ENCODE measurements at places on chromosomes 2 and 18. TPM values are rescaled to one million over a fixed set of nuclear protein-coding genes. Genes with fewer than 3 reads are reported as not detected.

DNA sequence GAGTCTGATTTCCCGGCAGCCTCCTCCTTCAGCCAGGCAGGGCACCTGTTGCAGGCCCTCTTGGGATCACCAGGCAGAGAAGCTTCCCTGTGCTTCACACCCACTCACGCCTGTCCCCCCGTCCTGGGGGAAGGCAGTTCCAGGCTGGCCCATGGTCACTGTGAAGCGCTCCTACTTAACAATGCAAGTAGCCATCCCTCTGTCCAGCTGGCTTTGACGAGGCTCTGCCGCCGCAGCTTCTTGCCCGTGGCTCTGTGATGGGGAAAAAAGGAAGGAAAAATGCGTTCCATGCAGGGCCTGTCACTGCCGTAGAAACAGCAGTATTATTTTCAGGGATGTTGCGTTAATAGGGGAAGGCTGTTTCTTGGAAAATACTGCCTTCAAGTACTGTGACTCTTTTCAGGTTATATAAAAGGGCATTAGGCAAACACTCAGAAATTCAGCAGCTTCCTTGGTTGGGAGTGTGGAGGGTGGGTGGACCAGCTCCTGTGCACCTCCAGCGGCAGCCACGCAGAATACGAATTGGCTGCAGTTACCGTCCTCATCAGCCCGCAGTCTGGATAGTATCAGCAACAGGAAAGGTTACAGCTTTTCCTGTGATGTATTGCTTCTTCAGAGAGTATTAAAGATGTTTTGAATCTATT is 232.3 kb downstream of the KLHL29 start:
- no peak overlapping the region for H3K27ac ChIP-seq
- H3K4me3 ChIP-seq, result no peak overlapping the region
- no peaks in the 10 kb centered on the region for H3K36me3 ChIP-seq
- H3K4me1 ChIP-seq, result peaks cover 9% of the 10 kb centered on the region
- peaks cover 4% of the 10 kb centered on the region for H3K27me3 ChIP-seq

DNA sequence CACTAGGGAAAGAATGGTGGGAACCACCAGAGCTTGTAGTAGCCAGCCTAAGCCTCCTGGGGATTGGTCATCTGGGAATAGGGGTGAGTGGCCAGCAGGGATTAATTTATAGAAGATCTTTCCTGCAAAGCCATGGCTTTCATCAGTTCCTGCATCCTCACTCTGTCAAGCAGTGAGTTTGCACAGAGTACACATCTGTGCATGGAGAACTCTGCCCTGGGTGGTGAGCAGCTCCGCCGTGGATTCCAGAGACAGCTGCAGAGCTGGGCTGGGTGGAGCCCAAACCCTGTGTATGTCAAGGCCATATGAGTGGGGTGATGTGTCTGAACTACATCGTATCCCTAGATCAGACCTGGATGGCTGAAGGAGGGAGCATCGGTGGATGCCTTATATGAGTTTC is 182.2 kb downstream of the GLI2 start:
- H3K4me1 ChIP-seq, result no peaks in the 10 kb centered on the region
- DNase-seq, result no peak
- no peak overlapping the region for H3K4me3 ChIP-seq
- no peaks in the 10 kb centered on the region for H3K36me3 ChIP-seq

DNA sequence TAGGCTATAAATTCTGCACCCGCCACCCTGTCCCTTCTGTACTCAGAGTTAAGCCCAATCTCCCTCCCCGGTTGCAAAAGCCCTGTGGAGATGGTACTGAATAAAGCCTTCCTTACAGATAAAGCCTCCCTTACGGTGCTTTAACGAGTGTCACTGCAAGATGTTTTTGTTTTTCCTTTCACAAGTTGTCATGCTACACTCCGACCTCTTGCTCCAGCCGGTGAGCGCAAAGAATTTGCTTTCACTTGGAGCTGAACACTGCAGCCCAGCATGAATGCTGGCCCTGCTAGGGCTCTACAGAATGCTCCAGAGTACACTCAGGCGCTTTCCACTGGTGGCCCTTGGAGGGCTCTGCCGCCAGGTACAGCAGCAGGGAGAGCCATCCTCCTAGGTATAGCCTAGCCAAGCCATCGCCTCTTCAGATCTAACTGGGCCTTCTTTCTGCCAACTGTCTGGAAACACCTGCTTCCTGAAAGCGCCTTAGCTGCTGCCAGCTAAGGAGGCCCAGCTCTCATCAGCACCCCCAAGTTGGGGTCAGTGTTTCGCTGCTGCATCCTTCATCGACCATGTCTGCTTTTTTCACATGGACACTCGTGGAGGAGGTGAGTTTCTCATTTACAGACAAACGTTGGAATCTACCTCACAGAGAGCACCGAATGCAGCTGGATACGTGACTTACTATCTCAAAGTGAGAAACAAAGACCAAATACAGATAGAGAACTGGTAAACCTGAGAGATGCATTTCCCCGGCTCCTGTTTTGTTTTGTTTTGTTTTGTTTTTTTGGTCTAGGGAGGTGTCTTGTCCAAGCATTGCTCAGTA is 13.4 kb upstream of the CREG2 start:
- peak; percentile 31 for DNase-seq
- H3K27me3 ChIP-seq, result peaks cover 5% of the 10 kb centered on the region
- H3K27ac ChIP-seq, result peak overlapping the region; percentile 84
- peak overlapping the region; percentile 56 for H3K4me3 ChIP-seq

DNA sequence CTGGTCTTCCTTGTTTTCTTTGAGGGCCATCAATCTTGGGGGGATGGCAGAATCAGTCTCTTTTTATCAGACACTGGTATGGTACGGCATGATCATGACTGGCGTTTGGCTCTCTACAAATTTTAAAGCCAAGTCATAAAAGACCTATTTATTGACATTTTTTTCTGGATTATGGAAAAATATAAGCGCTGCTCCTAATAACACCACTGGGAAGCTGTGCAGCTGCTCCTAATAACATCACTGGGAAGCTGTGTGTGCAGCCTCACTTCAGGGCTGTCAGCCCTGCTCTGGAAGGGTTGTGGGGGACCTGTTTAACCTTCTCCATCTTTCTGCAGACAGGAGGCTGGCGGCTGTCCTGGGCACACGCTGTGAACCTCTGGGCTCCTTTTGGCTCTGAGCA is 88.9 kb downstream of the SNTG2 start:
- H3K4me1 ChIP-seq, result peaks cover 3% of the 10 kb centered on the region
- no peak overlapping the region for H3K4me3 ChIP-seq
- H3K27me3 ChIP-seq, result no peaks in the 10 kb centered on the region
- DNase-seq, result no peak
- no peak overlapping the region for H3K27ac ChIP-seq

GRCh38 chr2:47767880-47768609 is 14.9 kb upstream of the MSH6 start:
- H3K36me3 ChIP-seq, result no peaks in the 10 kb centered on the region
- H3K4me1 ChIP-seq, result peaks cover 6% of the 10 kb centered on the region
- peak overlapping the region; percentile 55 for H3K4me3 ChIP-seq

DNA sequence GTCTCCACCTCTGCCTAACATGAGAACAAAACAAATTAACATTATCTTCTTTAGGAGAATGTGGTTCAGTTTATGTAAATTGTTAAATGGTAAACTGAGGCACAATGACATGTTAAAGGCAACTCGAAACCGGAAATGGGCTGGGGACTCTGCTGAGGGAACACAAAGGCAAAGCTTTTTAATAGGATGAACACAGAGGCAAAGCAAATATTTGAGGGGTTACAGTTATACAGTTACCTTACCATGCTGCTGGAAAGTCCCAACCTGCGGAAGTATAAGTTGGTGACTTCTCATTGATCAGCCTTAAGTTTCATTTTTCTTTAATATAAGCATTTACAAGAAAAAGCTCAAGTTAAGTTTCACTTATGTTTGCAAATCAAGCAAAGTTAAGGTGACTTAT is 195.0 kb downstream of the DLGAP1 start:
- no peak overlapping the region for H3K27ac ChIP-seq
- no peak overlapping the region for H3K4me3 ChIP-seq
- no peaks in the 10 kb centered on the region for H3K36me3 ChIP-seq
- no peak for DNase-seq

Gene TRMT61B
- 18.0 TPM for total RNA-seq

Gene SIGLEC15
- not detected for total RNA-seq

Gene AOX1
- total RNA-seq, result not detected

Measured in activated B cell treated with CpG ODN at 0.5 μM for 24 hours (primary cell).